ENCODE measurements at places on chromosomes 13 and 19.
A peak's percentile ranks its signal among the peaks of the same experiment; 100 is the strongest.

- peak; percentile 71 for DNase-seq
These were observed 13.8 kb downstream of the DNASE2 start for GRCh38 chr19:12867120-12868099.

DNA sequence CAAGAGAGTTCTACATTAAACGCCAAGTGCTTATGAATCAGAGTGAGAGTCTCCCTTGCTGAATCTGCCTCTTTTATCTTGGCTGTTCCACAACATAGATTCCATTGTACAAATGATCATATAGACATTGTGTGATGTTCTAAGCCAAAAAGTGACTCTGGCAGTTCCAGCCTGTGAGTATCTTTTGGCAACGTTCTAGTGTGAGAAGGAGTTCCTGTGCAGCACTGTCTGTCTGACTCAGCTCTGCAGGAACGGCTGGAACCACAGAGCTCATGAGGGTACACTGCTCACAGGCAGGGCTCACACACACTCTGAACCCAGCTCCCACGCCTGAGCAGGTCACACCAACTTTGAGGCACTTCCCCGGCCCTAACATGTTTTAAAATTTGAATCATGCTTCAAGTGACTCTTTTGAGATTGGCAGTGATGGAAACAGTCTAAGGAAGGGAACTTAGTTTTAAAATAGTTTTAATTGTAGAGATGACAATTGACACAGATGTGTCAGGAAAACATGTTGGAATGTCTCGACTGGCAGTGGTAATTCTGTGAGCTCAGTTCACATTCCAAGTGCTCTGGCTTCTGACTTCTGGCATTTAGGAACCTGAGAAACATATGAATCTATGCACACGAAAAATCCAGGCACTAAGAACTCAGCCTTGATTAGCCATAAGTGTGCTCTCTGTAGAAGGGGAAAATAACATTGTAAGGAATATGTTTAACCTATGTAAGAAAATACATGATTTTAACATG lies 272.0 kb downstream of the UQCRFS1 start:
- DNase-seq: no peak

DNA sequence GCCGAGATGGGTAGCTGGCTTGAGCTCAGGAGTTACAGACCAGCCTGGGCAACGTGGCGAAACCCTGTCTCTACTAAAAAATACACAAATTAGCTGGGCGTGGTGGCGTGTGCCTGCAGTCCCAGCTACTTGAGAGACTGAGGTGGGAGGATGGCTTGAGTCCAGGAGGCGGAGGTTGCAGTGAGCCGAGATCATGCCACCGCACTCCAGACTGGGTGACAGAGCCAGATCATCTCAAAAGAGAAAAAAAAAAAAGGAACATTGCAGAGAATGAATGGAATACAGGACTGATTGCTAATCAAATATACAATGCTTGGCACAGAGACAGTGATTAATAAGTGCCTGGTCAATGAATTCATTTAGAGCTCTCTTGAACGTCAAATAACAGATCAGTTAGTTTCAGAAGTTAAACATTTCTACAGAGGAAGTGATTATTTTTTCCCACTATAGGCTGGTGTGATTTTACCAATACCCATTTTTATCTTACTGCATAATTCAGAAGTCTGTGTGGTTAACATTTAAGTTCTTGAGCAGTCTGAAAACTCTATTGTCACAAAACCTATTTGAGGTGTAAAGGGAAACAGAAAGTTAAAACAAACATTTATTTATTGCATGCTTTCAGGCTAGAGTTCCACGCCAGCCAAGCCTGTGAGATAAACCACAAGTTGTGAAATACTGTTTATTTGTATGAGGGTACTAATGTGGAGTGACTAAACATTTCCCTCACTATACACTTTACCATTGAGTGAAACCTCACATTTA lies 7.7 kb upstream of the TBC1D4 start:
- DNase-seq: no peak

DNA sequence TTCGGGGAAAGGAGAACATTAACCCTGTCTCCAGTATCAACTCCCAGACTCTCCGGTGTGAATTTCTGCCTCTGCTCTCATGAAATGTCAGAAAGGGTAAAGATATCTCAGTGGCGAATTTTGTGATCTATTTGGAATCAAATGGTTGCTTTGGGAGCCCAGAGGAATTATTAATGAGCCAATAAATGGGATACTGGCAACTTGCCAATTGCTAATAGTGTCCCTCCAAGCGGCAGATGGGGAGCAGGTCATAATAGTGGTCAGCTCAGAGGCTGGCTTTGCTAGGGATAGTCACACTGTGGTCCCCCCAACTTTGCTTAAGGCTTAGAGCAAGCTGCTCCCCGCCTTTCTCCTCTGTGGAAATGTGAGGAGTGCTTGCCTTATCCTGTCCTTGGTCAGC lies 176.1 kb upstream of the KL start:
- no peak for DNase-seq

DNA sequence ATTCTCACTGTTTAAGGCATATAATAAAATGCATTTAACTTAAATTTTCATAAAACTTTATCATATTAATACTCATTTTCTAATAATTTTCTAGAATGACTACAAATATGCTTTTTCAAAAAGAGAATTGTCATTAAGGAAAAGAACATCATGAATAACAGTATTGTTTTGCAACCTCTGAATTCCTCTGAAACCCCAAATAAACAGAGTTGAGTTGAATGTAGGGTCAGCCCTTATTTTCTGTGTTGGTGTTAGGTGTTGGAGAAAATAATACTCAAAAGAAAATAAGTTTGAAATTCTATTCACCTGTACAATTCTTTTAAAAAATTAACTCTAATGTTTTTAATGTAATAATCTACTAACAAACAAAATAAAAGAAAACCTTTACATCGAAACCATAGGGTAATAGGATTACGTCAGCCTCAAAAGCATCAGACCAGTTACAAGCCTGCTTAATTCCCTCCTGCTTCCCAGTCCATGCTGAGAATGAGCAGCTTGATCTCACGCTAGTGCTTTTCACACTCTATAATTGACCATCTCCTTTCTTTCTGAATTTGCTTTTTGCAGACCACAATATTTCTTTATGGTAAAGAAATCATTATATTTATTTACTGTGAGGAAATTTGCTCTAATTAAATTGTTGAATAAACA lies 160.9 kb downstream of the PCDH9 start:
- DNase-seq: no peak

GRCh38 chr19:56301155-56301554 lies 13.5 kb downstream of the ZSCAN5A start:
- DNase-seq: no peak

DNA sequence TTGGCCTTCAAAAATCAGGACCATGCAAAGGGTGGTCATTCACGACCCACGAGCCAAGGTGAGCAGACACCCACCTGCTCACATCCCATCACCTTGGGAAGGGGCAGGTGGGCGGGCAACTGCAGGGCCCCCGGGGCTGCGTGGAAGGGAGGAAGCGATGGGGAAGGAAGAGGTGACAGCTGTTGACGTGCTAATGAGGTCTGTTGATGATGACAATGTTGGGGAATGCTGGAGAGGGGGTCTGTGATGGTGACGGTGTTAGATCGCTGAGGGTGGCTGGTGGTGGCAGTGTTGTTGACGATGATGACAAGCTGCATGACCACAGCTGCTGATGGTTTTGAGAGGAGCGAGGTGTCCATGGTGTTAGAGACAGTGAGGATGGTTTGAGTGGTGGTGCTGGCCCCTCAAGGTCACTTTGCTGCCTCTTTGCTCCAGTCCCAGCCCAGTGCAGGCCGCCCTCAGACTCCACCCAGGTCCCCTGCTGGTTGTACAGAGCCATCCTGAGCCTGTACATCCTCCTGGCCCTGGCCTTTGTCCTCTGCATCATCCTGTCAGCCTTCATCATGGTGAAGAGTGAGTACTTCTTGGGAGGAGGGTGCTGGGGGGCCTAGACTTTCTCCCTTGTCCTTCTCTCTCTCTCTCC lies 900 bp downstream of the MCEMP1 start:
- DNase-seq: no peak

- DNase-seq: no peak
These were observed 17.5 kb upstream of the CPB2 start for GRCh38 chr13:46122304-46122703.

DNA sequence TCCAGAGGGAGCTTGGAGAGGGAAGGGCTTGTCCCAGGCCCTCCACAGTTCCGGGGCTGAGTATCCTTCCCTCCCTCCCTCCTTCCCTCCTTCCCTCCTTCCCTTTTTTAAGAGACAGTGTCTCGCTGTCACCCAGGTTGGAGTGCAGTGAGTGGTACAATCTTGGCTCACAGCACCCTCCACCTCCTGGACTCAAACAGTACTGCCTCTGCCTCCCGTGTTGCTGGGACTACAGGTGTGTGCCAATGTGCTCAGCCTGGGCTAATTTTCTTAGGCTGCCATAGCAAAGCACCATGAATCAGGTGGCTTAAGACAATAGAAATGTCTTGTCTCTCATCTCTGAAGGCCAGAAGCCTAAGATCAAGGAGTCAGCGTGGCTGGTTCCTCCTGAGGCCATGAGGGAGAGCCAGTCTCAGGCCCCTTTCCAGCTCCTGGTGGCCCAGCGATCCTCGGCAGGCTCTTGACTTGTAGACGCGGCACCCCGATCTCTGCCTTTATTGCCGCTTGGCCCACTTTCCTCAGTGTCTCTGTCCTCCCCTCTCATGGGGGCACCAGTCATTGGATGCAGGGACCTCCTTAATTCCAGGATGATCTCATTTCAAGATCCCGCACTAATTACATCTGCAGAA lies 47.5 kb downstream of the CRTC1 start:
- DNase-seq: no peak

- peak; percentile 64 for DNase-seq
These were observed 1.5 kb downstream of the GNA11 start for GRCh38 chr19:3095441-3096191.

DNA sequence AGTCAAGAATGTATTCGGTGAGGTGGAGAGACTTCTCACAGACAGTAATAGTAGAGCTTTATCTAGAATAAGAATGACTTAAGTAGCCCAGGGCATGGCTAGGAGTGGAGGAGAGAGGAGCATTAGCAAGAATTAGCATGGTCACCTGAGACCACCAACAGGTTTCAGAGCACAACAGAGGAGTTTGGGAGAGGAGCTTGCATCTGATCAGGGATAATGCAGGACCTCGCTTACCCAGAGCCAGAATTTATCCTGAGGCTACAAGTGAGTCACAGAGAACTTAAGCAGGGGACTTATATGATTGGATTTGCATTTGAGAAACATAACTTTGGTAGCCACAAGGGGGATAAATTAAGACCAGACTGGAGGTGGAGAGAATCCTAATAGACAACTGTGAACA lies 102.1 kb upstream of the FNDC3A start:
- no peak for DNase-seq

- DNase-seq: no peak
These were observed 421 bp upstream of the GPR12 start for GRCh38 chr13:26760832-26761582.

DNA sequence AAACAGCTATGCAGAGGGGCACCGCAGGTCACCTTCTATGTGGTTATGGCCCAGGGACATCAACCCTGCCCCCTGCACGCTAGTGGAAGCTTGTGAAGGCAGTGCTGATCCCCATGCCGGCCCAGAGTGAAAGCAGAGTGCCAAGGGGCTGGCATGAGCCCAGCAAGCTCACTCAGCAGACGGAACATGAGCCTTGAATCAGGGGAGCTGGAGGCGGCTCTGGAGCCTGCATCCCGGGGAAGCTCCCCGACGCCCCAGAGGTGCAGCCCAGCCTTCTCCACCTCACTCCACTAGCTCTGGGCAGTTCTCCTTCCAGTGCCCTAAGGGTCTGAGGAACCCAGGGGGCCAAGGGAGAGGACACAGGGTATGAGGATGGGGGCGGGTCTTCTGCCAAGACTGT lies 19.0 kb upstream of the ISYNA1 start:
- no peak for DNase-seq

- DNase-seq: no peak
These were observed 126.7 kb upstream of the MRI1 start for GRCh38 chr19:13637664-13638063.

Measured in naive B cell (primary cell).